ENCODE measurements at places on chromosomes 4 and X.

DNA sequence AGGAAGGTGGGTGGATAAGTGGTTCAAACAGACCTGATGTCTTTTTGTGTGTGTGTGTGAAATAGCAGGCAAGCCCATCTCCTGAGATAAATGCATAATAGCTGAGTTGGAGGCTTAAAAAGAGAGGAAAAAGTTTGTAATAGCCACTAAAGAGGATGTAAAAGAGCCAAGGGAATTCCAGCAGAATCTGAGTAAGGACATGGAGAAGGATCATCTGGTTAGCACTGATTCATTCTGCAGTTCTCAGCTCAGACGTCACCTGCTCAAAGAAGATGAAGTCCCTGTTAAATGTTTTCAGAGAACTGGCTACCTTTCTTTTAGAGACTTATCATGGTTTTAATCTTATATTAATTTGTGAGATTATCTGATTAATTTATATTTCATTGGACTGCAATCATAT, 21.0 kb upstream of the IL13RA2 start:
- no peak for DNase-seq

DNA sequence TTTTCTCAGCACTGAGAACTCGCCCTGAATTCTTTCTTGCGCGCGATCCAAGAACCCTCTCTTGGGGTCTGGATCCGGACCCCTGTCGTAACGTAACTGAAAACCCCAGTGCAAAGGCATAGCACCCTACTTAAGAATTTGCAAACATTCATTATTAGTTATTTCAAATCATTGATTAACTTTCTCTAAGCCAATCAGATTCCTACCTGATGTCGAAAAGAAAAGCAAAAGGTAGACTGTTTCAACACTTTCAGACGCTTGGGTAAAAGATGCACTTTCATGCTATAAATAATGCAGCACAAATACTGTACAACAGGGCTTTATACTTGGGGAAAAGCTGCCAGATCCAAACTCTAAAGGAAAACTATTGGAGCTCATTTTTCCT, 817 bp upstream of the WDR19 start:
- peak; percentile 24 for DNase-seq

DNA sequence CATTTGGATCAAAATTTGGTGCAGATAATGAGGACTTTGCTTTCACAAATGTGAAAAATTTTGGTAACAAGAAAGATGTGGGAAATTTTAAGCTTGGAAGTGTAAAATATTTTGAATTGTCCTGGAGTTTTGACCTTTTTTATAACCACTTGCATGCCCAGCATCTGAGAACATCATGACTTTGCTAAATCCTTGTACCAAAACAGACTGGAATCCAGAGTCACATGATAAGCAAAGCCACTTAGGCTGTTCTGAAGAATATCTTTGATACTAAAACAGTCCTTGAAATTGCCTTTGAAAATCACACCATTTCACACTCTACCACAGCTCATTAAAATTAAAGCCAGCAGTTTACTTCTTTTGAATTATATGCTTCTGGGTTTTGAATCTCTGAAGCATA, 2.5 kb upstream of the PPM1K start:
- no peak for DNase-seq

GRCh38 chr4:34720571-34720970, 1523.7 kb downstream of the ARAP2 start:
- DNase-seq, result peak; percentile 75

DNA sequence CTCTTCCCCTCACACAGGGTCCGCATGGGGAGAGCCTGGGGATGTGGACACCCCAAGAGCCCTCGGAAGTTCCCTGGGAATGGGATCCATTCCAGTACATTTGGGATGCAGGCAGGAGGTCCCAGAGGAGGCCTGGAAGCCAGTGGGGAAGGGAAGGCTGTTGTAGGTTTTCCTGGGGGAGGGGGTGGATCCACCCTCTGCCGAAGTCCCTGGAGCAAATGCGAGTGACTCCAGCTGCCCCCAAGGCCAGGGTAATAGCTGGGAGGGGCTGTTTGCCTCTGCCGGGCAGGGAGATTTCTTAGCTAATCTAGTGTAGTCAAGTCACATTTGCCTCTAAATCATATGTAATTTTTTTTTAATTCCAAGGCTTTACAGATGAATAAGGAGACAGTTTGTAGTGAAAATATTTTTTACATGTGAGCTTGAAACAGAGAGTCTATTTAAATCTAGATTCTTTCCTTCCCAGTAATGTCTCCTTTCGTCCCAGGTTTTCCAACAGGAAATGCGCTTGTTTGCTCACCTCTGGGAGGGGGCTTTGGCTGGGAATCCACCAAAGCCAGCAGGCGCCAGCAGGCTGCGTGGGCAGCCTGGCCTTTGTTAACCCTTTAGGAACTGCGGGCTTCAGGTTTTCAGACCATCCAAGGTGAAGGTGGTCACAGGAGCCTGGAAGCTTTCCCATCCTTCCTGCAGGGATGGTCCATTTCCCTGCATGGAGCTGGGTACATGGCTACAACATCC, 26.8 kb downstream of the SH3TC1 start:
- no peak for DNase-seq

GRCh38 chr4:70564033-70564432, 28.0 kb upstream of the AMBN start:
- no peak for DNase-seq

- no peak for DNase-seq
These were observed 51.7 kb downstream of the GLRA2 start for GRCh38 chrX:14581081-14581480.

DNA sequence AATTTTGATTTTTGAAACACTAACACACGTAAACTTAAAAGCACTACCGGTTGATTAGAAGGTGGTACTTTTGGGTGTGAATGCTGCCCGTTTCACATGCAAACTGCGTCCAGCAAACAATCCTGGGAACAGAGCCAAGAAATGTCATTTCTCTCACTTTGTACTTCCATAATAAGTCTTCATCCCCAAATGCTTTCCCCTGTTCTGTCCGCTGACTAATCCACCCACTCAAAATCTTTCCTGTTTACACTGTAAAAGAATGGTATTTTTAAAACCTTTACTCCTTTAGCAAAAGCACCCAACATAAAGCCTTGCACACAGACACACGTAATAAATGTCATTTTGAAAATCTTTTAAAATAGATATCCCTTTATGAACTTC, 39.1 kb upstream of the PDLIM5 start:
- peak; percentile 10 for DNase-seq

GRCh38 chrX:84830836-84831235, 172.8 kb upstream of the APOOL start:
- no peak for DNase-seq

GRCh38 chr4:158821228-158821971, 52.6 kb downstream of the FNIP2 start:
- DNase-seq, result no peak

GRCh38 chrX:110915111-110915510, 119.5 kb upstream of the CHRDL1 start:
- DNase-seq, result peak; percentile 85

DNA sequence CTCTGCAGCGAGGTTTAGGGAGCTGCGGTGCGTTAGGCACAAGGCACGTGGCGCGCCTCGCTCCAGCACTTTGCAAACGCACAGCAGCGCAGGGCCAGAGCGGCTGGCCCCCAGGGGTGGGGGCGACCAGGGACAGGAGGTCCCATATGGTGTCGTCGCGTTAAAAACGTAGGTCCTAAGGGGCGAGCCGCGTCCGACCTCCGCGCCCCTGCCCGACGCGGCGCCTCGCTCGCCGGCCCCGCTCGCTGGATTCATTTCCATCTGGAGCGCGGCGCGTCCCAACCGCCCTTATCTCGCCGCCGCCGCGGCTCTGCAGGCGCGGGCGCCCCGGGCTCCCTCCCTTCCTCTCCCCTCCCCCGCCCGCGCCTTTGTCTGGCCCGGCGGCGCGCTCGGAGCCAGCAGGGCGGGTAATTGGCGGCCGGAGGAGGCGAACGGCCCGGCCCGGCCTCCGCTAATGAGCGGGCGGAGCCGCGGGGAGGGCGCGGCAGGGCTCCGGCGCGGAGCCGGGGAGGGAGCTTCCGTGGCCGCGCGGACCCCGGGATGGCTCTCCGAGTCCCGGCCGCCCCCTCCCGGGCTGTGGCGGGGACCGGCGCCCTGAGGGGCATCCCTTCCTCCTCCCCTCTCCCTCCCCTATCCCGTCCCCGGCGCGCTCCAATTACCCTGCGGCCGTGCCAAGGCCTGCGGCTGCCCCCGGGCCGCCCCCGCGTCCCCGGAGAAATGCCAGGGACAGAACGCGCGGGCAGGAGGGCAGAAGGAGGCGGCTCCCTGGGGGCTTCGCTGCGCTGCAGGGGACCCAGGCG, 409.0 kb downstream of the BCOR start:
- DNase-seq, result peak; percentile 26

DNA sequence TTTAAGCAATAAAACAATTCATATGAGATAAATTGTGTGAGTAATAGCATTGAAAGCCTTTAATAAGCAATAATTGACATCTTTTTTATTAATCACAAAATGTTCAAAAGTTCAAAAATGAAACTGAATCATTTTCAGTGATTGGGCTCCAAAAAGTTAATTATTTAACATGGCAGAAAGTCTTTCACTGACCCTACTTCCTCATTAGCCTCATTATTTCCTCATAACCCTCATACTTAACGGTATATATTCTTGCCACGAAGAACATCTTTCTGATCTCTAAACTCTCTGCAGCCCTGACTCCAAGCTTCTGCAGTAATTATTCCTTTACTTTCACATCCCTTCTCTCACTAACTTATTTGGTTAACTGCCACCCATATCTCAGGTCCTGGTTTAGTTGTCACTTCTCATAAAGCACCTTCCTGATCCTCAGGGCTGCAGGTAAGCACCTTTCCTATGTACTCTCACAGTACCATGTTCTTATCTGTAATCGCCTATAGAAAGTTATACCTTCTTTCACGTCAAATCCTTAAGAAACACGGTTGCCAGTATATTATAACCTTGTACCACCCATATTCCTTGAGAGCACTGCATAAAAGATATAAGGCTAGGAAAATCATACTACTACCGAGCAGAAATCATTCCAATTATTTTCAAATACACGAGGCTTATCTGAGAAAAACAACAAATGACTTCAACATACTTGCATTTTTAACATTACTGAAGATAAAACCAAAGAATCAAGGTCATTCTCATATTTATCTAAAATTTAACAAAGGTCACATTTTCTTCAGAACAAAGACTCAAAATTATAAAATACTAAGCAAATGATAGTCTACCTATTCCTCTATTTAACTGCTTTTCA, 72.2 kb downstream of the PPP3CA start:
- no peak for DNase-seq

- DNase-seq, result no peak
These were observed 66.2 kb downstream of the BEX3 start for GRCh38 chrX:103442536-103442901.

DNA sequence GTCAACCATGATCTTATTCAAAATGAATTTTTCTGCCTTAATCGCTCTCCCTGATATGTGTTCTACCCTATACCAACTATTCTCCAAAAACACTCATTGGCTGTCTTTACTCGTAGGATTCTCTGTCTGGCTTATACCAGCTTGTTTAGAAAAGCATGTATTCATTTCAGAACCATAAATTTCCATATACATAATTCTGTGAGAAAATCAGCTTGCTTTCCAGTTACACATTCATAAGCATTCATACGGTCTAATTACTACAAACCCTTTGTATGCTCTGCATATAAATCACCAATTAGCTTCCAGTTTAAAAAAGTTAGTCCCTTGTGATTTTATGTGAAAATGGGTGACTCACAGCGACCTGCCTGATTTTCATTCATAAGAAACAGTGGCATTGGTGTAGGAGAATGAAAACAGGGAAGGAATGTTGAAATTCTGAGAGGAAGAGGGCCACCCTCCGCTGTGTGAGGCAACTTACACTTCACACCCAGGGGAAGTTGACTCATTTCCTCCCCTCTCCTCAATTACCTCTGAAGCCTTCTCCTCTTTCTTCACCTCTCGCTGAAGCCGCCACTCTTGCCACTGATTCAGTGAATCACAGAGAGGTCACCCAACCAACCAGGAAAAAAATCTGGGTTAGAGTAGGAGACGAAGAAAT, 63.3 kb downstream of the MEPE start:
- no peak for DNase-seq

- no peak for DNase-seq
These were observed 351.2 kb downstream of the BMPR1B start for GRCh38 chr4:95108883-95109421.

DNA sequence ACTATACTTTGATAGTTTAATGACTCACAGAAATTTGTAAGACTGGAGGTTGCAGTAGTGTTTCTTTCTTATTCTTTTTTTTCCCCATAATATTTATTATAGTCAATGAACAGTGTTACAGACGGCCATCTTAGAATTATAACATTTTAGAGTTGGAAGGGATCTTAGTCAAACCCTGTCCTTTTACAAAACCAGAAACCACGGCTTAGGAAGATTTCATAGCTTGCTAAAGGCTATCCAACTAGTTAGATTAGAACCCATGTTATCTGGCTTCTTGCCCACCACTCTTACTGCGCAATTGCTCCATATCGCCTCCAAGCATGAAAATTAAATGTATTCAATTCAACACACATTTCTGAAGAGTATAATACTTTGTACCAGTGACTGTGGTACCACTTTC, 1.1 kb downstream of the XIAP start:
- peak; percentile 3 for DNase-seq

- peak; percentile 33 for DNase-seq
These were observed 88.4 kb downstream of the GPR143 start for GRCh38 chrX:9677098-9677739.

GRCh38 chr4:91961504-91961903, 342.3 kb upstream of the GRID2 start:
- DNase-seq, result no peak

DNA sequence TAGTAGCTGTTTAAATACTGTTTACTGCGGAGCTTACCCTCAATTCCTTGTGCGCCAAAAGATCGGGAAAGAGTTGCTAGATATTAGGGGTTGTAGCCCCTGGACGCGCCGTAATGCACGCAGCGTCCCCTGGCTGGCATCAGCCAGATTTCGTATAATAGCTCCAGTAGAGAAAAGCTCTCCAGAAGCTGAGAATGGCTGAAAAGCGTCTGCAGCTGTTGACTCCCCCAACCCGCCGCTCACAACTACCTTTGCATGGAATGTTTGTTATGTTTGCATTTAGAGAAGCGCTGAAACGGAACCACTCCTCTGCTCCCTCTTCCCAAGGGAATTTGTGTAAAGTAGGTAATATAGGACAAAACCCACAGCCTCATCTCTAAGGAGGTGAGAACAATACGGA, 3.7 kb downstream of the DOCK11 start:
- DNase-seq, result no peak

GRCh38 chrX:67684136-67684535, 140.3 kb downstream of the AR start:
- DNase-seq, result no peak
